ENCODE measurements at places on chromosomes 12 and 14.
A peak's percentile ranks its signal among the peaks of the same experiment; 100 is the strongest.

DNA sequence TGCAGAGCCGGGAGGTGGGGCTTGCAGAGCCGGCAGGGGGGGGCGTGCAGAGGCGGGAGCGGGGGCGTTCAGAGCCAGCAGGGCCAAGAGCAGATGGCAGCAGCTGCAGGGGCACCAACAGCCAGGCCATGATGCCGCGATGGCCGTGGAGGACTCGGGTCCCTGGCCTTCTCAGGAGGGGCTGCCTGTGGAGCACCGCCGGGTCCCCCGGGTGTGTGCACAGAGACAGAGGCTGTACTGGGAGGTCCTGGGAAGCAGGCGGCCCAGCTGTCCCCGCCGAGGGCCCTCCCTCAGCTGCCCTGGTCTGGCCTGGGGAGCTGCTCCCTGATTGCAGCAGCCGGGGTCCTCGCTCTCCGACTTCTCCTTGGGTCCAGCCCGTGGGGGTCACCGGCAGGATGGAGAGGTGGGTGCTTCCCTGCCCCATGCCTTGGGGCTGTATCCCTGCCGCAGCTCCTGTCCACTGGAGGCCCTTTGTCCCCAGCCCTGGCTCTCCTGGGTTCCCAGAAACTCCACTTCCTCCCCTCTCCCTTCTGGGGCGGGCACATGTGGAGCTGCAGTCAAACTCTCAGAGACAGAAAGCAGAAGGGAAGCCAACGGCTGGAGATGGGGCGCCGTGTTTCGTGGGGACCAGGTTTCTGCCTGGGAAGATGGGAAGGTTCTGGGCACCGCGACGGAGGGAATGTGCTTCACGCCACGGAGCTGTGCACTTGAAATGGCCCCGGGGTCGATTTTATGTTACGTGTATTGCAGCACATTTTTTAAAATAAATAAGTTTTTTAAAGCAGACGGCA is 75.8 kb upstream of the GALNT9 start:
- no peak for DNase-seq

DNA sequence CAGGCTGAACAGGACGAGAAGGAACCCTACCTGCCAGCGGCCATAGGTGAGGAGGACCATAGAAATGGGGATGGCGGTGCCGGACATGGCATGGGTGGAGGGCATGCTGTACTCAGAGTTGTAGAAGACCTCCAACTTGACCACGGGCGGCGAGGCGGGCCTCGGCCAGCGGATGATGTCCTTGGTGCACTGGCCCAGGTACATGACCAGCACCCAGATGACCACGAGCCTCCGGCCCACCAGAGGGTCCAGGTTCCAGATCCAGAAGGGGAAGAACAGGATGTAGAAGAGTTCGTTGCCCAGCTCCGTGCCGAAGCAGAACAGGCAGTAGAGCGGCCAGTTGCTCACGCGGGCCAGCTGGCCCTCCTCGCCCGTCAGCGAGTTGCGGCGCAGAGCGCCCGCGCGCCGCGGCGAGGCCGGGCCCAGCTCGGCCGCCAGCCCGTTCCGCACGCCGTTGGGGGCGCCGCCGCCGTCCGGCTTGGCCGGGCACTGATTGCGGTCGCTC is 582 bp downstream of the SGPP1 start:
- peak; percentile 2 for DNase-seq

- no peak for DNase-seq
Observed at GRCh38 chr14:104973135-104973384, 5.1 kb downstream of the AHNAK2 start.

GRCh38 chr12:27822076-27822712 is 42.2 kb upstream of the MANSC4 start:
- peak; percentile 52 for DNase-seq

DNA sequence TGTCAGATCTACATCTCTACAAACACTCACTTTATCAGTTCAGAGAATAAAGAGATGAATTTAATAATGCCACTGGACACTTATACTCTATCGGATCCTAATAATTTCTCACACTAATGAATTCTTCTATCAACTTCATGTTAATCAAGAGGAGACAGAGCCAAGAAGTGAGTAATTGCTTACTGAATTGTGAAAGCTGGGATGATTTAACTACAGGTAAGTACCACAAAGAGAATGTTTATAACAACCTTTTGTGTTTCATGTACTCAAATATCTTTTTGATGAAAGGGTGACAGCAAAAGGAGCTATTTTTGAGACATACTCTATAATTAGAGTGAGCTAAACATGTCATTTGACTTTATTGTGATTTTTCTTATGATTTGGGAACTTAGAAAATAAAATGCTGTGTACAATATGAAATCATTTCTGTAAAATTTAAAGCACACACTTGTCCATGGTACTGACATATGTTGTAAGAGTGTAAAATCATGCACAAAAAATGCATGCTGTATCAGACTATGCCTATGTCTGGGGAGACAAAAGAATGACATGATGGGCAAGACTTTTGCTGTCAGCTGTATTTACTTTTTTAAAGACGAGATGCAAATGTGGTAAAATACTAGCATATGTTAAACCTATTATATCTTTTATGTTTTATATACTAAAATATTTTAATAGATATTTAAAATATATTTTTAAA is 361.2 kb downstream of the CCER1 start:
- DNase-seq, result no peak

- no peak for DNase-seq
Observed at GRCh38 chr12:41213107-41213506, 25.0 kb downstream of the PDZRN4 start.

DNA sequence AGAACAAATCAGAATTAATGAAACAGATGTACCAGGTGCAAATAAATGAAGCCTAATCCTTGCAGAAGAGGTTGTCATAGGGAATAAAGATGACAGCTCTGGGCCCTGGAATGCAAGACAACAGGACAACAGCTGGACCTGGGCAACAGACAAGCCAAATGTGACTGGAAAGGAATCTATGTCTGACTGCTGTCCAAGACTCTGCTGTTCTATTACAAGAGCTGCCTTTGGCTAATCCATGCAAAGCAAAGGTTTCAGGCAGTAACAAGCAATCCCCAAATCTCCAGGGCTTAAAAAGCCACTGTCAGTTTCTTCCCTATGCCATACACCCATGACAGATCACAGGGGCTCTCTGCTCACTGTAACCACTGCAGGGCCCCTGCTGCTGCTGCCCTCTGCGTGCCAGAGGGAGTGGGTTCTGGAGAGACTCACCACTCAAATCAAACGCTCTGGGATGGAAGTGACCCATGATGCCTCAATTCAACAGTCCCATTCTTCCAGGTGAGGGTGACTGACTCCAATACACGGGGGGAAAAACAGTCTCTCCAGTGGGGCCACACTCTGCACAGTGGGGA is 218.9 kb upstream of the SFSWAP start:
- no peak for DNase-seq

GRCh38 chr12:108116699-108117098 is 12.4 kb upstream of the WSCD2 start:
- no peak for DNase-seq

- no peak for DNase-seq
Observed at GRCh38 chr12:48235796-48236333, 32.8 kb upstream of the OR10AD1 start.

GRCh38 chr14:81946375-81946774 is 412.7 kb upstream of the SEL1L start:
- no peak for DNase-seq

- no peak for DNase-seq
Observed at GRCh38 chr14:68668531-68668930, 124.3 kb downstream of the ZFP36L1 start.

DNA sequence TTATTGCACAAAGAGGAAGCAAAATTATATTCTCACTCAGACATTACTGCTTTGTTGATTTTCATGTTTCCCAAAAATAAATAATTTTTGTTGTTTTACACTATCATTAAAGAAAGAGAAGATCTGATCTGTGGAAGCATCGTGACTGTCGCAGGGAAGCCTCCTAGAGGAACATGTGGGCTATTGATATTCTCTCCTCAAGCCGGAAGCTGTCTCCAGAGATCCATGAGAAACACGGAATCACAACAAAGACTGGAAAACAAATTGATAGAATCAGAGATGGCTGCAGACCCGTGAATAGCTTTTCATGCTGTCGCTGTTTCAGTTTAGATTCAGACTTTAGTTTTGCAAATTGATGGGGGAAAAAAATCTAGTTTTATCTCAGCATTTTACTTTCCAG is 235.2 kb upstream of the TMPO start:
- DNase-seq, result no peak

GRCh38 chr12:54135621-54136350 is 53.0 kb downstream of the SMUG1 start:
- no peak for DNase-seq

DNA sequence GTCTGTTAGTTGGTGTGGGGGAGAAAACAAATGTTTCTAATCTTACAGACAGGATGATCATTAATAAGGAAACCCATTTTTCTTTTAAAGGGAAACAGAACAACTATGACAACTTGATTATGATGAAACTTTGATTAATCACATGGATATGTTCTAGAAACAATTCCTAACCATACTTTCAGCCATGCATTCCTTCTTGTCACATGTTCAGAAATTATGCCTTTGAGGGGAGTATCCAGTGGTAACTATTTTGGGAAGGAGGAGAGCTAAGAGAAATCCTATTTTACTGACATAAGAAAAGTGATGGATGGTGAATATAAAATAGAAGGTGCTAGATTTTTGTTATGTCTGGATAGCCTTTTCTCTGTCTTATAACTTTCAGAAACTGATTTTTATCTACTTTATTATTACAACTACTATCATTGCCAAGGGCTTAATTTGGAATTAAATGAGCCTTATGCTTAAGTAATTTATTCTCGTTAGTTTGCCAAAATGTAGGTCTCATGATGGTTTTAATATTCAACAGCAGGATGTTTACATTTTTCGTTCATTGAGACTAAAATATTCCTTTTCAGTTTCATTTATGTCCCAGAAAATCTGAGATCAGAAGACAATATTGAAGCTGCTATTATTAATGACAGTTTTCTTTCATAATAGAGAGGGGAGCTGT is 200.1 kb downstream of the TMTC2 start:
- no peak for DNase-seq

GRCh38 chr12:43222796-43223195 is 329.2 kb downstream of the ADAMTS20 start:
- no peak for DNase-seq

DNA sequence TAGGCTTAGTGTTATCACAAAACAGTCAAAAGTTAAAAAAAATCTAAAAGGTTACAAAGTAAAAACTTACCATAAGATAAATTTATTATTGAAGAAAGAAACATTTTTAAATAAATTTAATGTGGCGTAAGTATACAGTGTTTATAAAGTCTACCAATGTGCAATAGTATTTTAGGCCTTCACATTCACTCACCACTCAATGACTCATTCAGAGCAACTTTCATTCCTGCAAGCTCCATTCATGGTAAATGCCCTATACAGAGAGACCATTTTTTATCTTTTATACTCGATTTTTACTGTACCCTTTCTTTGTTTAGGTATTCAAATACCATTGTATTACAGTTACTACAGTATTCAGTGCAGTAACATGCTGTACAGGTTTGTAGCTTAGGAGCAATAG is 124.5 kb downstream of the ANO4 start:
- DNase-seq, result no peak

- no peak for DNase-seq
Observed at GRCh38 chr12:107026806-107027635, 40.1 kb upstream of the MTERF2 start.

DNA sequence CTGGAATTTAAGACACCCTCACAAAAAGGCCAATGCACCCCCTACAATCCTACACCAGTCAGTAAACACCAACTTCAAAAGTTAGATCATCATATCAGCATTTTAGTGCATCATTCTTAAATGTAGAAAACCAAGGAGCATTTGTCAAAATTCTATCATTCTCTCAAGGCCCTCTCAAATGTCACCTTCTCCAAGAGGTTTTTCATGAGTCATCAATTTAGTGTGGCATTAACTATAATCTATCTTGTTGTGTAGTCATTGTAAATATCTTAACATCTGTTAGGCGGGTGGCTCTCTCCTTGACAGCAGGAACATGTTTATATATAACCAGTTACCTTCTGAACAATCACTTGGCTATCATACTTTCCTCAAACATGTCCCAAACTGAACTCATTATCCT is 62.1 kb upstream of the G2E3 start:
- DNase-seq, result no peak

DNA sequence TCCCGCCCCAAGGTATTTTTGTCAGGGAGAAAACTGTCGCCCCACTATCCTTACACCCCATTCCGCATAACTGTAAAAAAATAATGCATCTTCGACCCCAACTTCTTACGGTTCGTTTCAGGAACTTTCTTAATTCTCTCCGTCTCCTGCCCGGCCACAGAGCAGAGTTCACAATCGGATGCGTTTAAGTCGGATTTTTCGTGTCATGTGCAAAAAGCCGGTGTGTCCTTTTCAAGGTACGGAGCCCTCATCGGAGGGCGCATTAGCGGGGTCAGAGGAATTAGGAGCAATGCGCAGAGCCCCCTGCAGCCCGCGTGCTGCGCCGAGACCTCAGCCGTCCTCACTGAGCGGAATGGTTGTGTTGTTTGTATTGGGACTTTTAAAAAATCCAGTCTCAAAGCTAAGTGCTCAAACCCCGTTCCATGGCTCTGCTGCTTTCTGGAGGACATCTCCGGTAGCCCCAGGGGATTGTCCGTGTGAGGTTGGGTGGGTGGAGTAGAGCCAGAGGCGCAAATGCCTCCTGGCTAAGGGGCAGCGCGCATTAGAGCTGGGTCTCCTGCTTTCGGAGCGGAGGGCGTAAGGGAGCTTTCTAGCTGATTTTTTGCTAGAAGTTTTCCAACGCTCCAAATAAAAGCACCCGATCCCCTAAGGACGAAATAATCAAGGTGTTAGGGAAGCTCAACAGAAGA is 3.9 kb upstream of the GSC start:
- no peak for DNase-seq

DNA sequence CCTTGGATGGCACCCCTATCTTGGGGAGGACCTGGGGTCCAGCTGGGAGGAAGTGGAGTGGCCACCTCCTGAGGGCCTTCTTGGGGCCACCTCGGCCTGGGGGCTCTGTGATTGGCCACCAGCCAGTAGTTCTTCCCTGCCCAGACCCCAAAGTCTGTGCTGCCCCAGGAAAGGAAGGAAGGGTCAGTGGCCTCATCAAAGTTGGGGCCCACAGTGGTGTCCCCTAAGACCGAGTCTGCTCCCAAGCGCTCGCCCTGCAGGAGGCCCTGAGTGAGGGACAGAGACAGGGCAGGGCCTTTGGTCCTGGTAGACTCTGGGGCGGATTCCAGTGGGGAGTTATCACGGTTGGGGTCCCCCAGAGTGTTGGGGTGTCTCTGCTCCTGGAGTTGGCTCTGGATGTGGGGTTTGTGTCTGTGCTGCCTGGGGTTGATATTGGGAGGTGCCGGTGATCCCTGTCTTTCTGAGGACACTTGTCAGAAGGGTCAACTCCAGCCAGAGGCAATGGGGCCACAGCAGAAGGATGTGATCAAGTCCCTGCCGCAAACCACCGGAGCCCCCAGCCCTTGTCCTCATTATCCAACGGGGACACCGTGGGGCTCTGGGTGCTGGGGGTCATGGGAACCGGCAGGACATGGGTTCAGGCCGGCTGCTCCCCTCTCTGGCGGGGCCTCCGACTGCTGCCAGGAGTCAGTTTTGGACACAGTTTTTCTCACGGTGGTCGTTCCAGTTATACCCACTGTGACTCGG is 364.3 kb downstream of the TMEM121 start:
- no peak for DNase-seq
